ENCODE measurements at places on chromosomes 5 and 9. TPM values are rescaled to one million over a fixed set of nuclear protein-coding genes. Genes with fewer than 3 reads are reported as not detected.

- no peak for DNase-seq
- H3K4me1 ChIP-seq, result peaks cover 15% of the 10 kb centered on the region
- H3K27me3 ChIP-seq, result no peaks in the 10 kb centered on the region
- H3K27ac ChIP-seq, result no peak overlapping the region
- H3K4me3 ChIP-seq, result no peak overlapping the region
Observed at GRCh38 chr5:133384120-133384855, 228.1 kb downstream of the FSTL4 start.

GRCh38 chr5:38468202-38468673 lies 88.2 kb downstream of the LIFR start:
- no peak overlapping the region for H3K4me3 ChIP-seq
- H3K27ac ChIP-seq, result peak overlapping the region; percentile 58
- no peak for DNase-seq
- no peaks in the 10 kb centered on the region for H3K27me3 ChIP-seq

Gene NPR3
- 8.5 TPM for total RNA-seq

GRCh38 chr9:113563826-113564497 lies 100.4 kb downstream of the RGS3 start:
- peak overlapping the region; percentile 8 for H3K4me3 ChIP-seq
- no peaks in the 10 kb centered on the region for H3K27me3 ChIP-seq
- peaks cover 35% of the 10 kb centered on the region for H3K4me1 ChIP-seq
- H3K27ac ChIP-seq, result no peak overlapping the region
- DNase-seq, result no peak
- H3K36me3 ChIP-seq, result no peaks in the 10 kb centered on the region

Gene MEIKIN
- not detected for total RNA-seq

DNA sequence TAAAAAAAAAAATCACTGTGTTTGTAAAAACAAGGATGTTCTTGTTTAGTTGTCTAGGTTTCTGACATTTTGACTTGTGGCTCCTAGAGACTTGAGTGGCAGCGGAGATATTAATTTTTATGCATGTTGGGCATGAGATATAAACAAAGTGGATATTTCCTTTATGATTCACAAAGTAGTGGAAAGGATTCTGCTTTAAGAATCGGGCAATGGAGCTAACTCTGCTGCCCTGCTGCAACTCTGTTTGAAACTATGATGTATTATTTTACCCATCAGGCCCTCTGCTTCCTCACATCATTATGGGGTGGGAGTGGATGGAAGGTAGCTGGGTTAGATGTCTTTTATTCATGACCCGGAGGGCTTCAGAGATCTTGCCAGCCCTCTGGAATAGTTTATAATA lies 94.1 kb upstream of the CD180 start:
- H3K4me1 ChIP-seq, result peaks cover 52% of the 10 kb centered on the region
- no peak overlapping the region for H3K27ac ChIP-seq
- DNase-seq, result no peak
- H3K36me3 ChIP-seq, result peaks cover 2% of the 10 kb centered on the region
- no peak overlapping the region for H3K4me3 ChIP-seq

DNA sequence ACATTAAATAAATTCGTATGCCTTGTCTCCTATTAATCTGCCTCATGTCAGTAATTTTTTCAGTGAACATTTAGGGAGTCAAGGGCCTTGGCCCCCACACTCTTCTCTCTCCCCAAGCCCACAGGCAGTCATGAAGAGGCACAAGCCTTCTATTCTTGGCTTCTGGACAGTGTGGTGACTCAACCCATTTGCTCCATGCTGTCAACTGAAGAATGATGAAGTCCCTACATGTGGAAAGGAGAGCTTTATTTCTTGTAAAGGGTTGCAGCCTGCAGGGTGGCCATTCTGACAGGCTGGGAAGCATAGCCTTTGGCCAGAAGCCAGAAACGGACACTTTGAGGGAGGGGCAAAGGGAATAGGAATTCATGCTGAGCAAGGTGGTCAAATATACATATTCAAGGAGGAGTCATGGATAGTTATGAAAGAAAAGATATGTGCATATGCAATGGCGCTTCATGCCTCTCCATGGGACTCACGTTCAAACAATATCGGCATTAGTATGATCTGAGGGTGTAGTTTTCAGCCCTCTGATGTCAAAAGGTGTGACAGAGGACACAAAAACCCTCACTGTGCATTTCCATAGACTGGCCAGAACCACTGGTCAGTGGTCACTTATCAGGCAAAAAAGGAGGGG lies 31.3 kb downstream of the ANKRA2 start:
- H3K27me3 ChIP-seq, result peaks cover 32% of the 10 kb centered on the region
- no peak for DNase-seq
- H3K4me3 ChIP-seq, result no peak overlapping the region

- DNase-seq, result no peak
- no peak overlapping the region for H3K4me3 ChIP-seq
- H3K36me3 ChIP-seq, result peaks cover 20% of the 10 kb centered on the region
- H3K27me3 ChIP-seq, result no peaks in the 10 kb centered on the region
Observed at GRCh38 chr5:32129074-32129598, 45.0 kb downstream of the GOLPH3 start.

- peaks cover 5% of the 10 kb centered on the region for H3K27me3 ChIP-seq
- no peaks in the 10 kb centered on the region for H3K36me3 ChIP-seq
- H3K27ac ChIP-seq, result no peak overlapping the region
- peak; percentile 98 for DNase-seq
- H3K4me1 ChIP-seq, result peaks cover 17% of the 10 kb centered on the region
- H3K4me3 ChIP-seq, result no peak overlapping the region
Observed at GRCh38 chr5:139774980-139775661, 20.5 kb upstream of the PSD2 start.

Gene TMEM174
- total RNA-seq, result not detected

Gene SMAD5
- total RNA-seq, result 82.6 TPM

GRCh38 chr9:4596165-4596922 lies 65.8 kb upstream of the PLPP6 start:
- H3K36me3 ChIP-seq, result no peaks in the 10 kb centered on the region
- peaks cover 2% of the 10 kb centered on the region for H3K27me3 ChIP-seq
- no peak for DNase-seq
- no peak overlapping the region for H3K4me3 ChIP-seq
- H3K4me1 ChIP-seq, result peaks cover 18% of the 10 kb centered on the region

Gene DBH
- 0.59 TPM for total RNA-seq

- H3K27me3 ChIP-seq, result no peaks in the 10 kb centered on the region
- no peak overlapping the region for H3K4me3 ChIP-seq
- no peak overlapping the region for H3K27ac ChIP-seq
- DNase-seq, result no peak
- H3K4me1 ChIP-seq, result no peaks in the 10 kb centered on the region
Observed at GRCh38 chr5:38780316-38780715, 65.5 kb upstream of the OSMR start.

GRCh38 chr9:113593682-113594281 lies 130.3 kb downstream of the RGS3 start:
- peaks cover 4% of the 10 kb centered on the region for H3K36me3 ChIP-seq
- DNase-seq, result peak; percentile 81
- peak overlapping the region; percentile 93 for H3K27ac ChIP-seq
- H3K4me3 ChIP-seq, result peak overlapping the region; percentile 92

Gene TNC
- total RNA-seq, result 0.30 TPM

DNA sequence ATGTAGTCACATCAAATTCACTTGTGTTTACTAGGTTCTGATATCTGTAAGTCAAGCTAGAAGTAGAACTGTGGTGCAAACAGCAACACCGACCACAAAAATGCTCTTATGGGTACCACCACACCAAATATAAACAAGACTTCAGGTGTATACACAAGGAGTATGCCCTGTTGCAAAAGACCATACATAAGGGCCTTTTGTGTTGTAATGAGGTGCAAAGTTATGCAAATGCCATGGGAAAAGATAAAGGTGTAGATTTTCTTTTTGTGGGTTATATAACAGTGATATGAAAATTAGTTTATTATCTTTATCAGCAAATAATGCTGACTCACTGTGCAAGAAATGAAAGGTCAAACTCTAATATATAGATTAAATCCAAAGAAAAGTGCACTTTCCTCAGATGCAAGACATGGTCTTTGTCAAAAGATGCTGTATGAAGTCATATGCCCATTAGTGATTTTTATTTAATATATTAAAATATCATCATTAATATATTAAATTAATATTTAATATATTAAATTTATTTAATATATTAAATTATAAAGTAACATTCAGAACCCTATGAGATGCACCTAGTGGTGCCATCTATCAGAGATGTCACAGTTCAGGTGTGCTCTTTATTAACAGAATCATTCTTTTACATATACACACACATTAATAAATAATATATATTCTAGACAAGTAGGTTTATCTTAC lies 26.7 kb upstream of the ALDH1A1 start:
- no peaks in the 10 kb centered on the region for H3K27me3 ChIP-seq
- DNase-seq, result no peak
- no peak overlapping the region for H3K27ac ChIP-seq
- H3K4me3 ChIP-seq, result no peak overlapping the region
- peaks cover 6% of the 10 kb centered on the region for H3K4me1 ChIP-seq

GRCh38 chr5:38743562-38743961 lies 102.2 kb upstream of the OSMR start:
- H3K27ac ChIP-seq, result no peak overlapping the region
- H3K27me3 ChIP-seq, result no peaks in the 10 kb centered on the region
- no peak overlapping the region for H3K4me3 ChIP-seq
- no peaks in the 10 kb centered on the region for H3K4me1 ChIP-seq
- peaks cover 7% of the 10 kb centered on the region for H3K36me3 ChIP-seq
- no peak for DNase-seq

Gene F2RL2
- not detected for total RNA-seq

GRCh38 chr9:133998915-133999595 lies 6.9 kb upstream of the VAV2 start:
- DNase-seq, result no peak
- peaks cover 6% of the 10 kb centered on the region for H3K4me1 ChIP-seq
- H3K27ac ChIP-seq, result no peak overlapping the region
- H3K36me3 ChIP-seq, result no peaks in the 10 kb centered on the region
- H3K4me3 ChIP-seq, result no peak overlapping the region

- H3K27me3 ChIP-seq, result no peaks in the 10 kb centered on the region
- H3K4me3 ChIP-seq, result no peak overlapping the region
- H3K27ac ChIP-seq, result no peak overlapping the region
- H3K36me3 ChIP-seq, result no peaks in the 10 kb centered on the region
- no peak for DNase-seq
Observed at GRCh38 chr9:10168241-10168640, 444.6 kb downstream of the PTPRD start.

DNA sequence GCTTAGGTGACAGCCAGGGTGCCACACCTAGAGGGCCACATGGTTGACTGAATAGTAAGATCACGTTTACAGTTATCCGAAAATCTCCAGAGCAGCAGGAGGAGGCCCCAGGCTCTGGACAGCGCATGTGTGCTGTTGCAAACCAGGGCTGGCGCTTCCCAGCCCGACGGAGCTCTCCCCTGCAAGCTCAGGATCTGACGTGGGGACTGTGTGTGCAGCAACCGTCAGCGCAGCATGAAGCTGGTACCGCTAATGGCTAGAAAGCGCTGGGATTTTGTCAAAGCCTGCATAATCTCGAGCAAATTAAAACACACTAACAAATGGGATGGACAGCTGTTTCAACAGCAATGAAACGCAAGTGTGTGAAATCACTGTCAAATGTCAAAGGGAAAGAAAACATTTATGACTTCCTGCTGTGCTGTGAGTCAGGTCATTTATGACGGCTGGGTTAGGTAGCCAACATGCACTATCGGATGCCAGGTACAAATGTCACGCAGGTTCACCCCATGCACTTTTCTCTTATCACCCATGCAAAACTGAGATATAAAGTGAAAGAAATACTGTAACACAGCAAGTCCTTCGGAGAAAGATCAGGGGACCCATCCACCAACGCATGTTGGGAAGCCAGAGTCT lies 7.5 kb downstream of the SURF4 start:
- DNase-seq, result no peak
- peak overlapping the region; percentile 16 for H3K4me3 ChIP-seq
- H3K27ac ChIP-seq, result peak overlapping the region; percentile 83
- peaks cover 6% of the 10 kb centered on the region for H3K36me3 ChIP-seq

Gene IL4
- total RNA-seq, result not detected

DNA sequence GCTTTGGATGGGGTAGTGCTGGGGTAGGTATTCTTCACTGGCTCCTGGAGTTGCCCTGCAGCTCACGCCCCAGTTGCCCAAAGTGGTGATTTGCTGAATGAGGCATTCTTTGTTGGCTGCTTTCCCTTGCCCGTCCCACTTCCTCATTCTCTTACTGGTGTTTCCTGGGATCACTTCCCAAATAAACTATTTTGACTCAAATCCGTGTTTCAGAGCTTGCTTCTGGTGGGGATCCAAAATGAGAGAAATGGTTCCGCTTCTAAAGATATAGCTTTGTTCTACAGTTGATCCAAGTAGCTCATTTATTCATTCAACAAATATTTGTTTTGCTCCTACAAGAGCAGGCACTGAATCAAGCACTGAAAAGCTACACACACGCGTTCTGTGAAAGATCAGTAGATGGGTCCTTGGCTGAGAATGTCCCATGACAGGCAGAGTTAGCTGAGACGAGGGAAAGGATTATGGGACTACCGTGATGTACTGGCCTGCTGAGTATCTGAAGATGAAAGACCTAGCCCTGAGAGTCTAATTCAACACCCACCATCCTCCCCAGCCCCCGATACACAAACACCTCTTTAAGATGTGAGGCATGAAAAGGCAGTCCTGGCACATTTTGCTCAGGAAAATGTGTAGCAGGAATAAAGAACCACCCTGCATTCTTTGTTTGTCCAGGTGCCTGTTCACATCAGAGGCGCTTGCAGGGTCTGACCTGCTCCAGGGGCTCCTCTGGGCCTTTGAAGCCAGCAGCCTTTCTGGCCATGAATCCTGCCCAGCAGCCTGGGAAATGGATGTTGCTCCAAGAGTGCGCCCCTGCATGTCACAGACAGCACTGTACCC lies 143.1 kb upstream of the RANBP3L start:
- no peak overlapping the region for H3K4me3 ChIP-seq
- no peak for DNase-seq
- peak overlapping the region; percentile 70 for H3K27ac ChIP-seq
- no peaks in the 10 kb centered on the region for H3K36me3 ChIP-seq
- H3K27me3 ChIP-seq, result no peaks in the 10 kb centered on the region
